NCI-H510A treated with DMSO at 0.1 percent for 48 hours (cell line): ENCODE measurements at places on chromosomes 1 and 21.

DNA sequence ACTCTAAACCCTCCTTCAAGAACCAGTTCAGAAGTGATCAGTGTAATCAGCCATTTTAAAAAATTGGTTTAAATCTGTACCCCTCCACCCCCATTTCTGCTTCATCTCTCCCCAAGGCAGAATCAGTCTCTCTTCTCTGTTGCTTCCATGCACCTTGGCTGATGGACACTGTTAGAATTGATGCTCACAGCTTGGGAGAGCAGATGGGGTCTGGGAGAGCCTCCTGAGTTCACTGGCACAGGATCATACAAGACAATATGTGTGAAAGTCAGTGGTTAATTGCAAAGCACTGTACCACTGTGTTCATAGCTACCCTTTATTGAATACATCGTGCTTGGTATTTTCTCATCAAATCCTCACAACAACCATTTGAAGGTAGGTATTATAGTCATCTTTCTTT is 140.9 kb downstream of the ROR1 start:
- DNase-seq: no peak

DNA sequence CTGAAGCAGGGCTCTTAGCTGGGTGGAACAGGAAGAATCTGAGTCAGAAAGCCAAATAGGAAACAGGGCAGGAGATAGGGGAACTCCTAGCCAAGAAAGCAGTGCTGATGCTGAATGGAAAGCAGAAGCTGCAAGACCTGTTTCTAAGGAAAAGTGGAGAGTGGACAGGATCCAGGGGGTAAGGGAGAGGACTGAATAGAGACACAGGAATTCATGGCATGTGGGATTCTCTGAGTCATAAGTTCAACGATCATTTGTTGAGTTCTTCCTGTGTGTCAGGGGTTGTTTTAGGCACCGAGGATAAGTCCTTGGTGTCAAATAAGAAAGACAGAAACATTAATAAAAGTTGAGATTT is 153.8 kb upstream of the FGGY start:
- no peak for DNase-seq

- no peak for DNase-seq
Measured at GRCh38 chr1:41813755-41814745, 104.7 kb downstream of the HIVEP3 start.

GRCh38 chr1:239458144-239458500 is 71.8 kb downstream of the CHRM3 start:
- no peak for DNase-seq

DNA sequence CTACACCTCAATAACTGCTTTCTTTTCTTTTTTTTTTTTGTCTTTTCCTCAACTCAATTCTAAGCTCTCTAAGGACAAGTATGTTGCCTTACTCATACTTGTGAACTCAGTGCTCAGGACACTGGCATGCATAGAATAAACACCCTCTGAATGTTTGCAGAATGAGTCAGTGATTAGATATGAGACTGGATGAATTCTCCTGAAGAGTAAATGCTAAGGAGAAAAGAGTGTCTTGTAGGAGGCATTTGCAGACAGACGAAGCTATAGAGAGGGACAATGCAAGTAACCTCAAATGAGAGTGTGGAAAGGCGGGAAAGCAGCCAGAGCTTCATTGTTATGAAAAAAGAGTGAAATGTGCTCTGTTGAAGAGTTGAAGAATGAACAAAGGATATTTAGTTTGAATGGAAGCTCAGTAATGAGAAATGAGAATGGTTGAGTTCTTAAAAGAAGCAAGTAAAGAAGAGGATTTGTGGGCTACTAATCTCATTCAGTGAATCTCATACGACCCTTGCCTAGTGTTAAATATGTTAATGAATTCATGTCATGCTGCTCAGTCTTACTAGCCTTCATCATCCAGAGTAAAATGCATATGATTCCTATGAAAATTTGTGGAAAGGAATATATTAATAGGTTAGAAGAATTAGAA is 166.1 kb upstream of the DPYD start:
- no peak for DNase-seq

GRCh38 chr1:8259498-8260290 is 58.2 kb upstream of the SLC45A1 start:
- peak; percentile 98 for DNase-seq

GRCh38 chr1:18532390-18533170 is 51.9 kb downstream of the KLHDC7A start:
- no peak for DNase-seq
